ENCODE measurements at places on chromosomes 7 and 10.

DNA sequence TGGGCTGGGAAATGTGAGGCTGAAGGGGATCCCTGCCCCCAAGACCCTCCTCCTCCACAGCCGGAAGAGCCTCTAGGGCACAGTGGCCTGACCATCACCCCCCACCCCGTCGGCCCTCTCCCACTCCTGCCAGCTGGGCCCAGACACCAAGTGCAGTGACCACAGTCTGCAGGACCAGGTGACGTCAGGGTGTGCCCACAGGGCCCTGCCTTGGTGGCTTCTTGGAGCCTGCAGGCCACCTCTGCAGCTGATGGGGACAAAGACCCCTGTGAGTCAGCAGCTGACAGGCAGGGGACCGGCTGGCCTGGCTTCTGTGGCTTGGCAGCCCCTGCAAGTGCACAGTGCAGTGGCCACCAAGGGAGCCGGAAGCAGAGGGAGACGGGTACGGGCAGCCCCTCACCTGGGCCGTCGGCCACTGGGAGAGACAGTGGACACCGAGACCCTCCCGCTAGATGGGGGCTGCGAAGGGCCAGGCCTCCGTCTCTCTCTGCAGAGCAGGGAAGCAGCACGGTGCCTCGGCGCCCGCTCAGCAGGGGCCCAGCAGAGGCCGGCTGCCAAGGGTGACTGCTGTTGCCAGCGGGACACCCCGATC is 274.6 kb downstream of the ELFN1 start:
- no peak for DNase-seq

DNA sequence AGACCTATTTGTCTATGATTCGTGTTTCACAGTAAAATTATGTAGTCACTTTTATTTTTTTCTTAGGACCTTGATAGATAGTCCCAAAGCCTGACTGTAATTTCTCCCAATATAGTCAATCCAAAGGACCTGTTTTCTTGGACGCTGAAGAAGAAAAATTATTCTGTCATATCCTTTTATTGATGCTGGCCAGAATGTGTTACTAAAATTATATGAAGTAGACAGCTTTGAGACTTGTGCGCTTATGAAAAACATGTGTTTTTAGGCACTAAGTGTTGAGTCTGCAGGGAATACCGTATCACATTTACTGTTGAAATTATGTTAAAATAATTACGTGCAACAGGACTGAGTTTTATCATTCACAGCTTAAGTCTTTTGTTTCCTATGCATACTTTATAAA is 17.9 kb downstream of the TES start:
- DNase-seq = no peak

- no peak for DNase-seq
These were observed 16.0 kb downstream of the KAT6B start for GRCh38 chr10:74842301-74842954.

GRCh38 chr7:99106411-99106810 is 37.5 kb downstream of the SMURF1 start:
- peak; percentile 20 for DNase-seq

DNA sequence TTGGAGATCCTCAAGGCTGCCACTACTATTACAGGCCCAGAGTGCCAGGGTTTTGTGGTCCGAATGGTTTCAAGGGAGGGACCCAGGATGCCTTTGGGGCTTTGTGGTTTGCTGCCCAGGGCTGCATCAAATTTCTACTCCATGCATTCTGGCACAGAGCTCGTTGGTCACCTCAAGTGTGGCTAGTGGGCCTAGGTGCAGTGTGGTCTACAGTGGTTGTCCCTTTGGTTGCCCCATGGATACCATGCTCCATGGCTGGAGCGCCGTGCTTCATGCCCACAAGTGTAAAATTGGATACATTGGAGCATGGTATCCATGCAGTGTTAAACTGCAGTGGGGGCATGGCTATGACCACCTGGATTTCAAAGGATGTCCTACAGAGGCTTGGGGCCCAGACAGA is 5.4 kb upstream of the PRF1 start:
- no peak for DNase-seq

- DNase-seq = no peak
These were observed 10.4 kb upstream of the IL15RA start for GRCh38 chr10:5987747-5988146.

GRCh38 chr7:158837790-158838637 is 8.7 kb upstream of the ESYT2 start:
- no peak for DNase-seq

- DNase-seq = no peak
These were observed 15.9 kb upstream of the TMEM72 start for GRCh38 chr10:44895280-44895679.

DNA sequence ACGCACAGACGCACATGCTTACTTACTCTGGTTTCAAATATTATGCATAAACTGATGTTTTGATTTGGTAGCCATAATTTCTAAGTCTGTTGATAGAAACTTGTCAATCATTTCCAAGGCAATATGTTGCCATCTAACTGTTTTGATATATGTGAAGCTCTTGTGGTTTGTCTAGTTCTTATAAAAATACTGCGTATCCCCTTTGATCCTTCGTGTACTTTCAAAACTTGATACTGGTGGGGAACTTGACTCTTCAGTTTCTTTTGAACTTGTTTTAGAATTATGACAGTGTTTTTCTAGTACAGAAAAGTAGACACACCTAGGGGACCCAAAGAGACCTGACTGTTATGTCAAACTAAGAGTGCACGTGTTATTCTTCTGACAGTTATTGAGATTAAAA is 708.0 kb downstream of the LRMDA start:
- no peak for DNase-seq

DNA sequence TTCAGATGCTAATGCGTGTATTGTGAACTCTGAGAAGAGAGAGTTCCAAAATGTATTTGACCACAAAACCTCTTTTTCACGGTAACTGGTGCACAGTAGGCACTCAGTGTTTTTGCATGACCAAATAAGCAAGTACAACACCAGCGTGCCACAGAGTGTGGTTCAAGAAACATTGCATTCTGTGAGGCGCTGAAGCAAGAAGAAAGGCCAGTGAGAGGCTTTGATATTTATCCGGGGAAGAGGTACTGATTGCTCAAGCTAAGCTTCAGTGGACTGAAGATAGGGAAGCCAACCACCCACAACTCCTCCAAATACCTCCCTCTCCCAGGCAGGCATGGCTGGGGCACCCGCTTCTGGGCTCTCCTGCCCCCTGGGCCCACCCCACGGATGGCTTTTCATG is 611.2 kb downstream of the SDK1 start:
- no peak for DNase-seq

GRCh38 chr10:29849126-29849833 is 210.1 kb downstream of the JCAD start:
- DNase-seq = peak; percentile 84

- DNase-seq = no peak
These were observed 156.0 kb downstream of the EGFR start for GRCh38 chr7:55174856-55175255.

DNA sequence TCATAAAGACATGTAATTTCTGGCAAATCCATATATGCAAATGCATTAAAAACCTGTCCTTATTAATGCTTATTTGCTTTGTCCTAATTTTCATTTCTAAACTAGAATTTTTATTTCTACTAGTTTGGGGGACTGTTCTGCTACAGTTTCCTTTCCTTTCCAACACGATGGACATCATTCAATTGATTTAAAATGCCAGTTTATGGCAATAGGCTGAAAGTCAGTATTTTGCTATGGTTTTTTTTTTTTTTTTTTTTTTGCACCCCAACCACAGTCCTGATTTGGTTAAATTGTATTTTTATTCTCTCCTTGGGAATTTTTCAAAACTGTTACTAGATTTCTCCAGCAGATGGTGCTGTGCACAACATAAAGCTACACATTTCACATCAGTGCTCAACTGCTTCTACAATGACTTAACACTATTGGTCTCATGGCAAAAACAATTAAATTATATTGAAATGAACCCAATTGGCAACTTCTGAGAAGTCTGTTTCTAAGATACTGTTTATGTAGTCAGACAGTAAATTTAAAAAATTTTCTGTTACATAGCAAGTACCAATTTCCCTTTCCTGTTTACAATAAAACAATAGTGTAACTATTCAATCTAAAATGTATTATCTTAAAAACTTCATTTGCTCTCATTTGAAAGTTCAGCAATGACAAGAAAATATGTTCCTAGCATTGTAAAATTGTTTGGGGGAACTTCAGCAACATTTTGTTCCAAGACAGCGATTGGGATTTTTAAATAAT is 193.8 kb upstream of the CCDC6 start:
- DNase-seq = peak; percentile 49

DNA sequence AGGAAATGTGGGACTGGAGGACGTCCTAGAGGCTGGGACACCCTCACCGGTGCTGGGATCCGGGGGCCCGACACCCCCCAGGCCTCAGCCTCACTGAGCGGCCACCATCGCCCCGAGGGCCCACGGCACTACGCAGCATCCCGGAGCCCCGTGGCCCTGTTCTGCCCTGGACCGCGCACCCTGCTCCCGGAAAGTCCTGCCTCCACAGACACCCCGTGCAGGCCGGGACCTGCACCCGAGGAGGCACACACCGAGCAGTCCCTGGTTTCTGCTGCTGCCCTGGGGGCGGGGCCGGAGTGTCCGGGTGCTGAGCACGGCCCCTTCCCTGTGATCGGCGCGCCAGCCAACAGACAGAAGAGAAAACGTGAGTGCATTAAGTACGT is 18.1 kb upstream of the KNDC1 start:
- DNase-seq = no peak

DNA sequence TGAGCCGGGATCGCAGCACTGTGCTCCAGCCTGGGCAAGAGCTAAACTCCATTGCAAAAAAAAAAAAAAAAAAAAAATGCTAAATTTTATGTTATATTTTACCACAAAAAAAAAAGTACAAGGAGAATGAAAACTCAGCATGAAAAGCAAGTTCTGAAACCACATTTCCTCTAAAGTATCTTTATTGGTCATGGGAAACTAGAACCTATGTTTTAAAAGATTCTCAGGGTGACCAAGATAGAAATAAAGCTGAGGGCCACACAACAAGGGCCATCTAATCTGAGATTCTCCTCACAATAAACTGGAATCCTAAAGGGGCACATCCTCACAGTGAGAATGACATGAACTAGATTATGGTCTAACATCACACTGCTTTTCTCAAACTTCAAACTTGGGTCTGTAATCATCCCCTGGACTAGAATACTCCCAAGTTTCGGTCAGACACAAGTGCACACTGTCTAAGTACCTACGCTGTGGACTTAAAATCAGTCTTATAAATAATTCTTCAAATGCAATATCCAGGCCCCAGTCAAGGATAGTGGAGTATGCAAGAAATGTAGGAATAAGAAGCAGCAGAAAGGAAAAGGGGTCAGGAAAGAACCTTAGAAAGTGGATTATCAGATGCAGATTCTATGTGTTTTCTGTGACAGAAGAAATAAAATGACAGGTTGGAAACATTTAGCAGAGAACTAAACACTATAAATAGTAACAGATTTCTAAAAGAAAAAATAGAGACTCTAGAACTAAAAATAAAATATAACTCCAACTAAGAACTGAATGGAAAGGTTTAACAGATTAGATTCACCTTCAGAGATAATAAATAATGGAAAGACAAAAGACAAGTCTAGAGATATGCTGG is 49.9 kb downstream of the COA1 start:
- DNase-seq = no peak

DNA sequence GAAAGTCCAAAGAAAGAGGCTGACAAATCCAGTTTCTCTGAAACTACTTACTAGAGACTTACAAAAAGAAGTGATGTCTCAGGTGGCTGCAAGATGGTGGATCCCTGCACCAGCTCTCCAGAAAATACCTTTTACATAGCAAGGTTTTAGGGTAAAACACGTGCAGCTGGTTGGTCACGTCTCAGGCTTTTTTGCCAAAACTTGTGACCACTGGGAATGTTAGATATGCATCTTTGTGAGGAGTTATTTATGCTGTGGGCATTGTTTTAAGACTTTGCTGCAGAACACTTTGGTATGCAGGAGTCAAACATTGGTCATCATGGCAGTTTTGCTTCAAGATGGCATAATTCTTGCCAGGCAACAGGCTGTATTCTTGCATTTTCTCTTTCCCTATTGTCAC is 1352.8 kb downstream of the REEP3 start:
- no peak for DNase-seq

DNA sequence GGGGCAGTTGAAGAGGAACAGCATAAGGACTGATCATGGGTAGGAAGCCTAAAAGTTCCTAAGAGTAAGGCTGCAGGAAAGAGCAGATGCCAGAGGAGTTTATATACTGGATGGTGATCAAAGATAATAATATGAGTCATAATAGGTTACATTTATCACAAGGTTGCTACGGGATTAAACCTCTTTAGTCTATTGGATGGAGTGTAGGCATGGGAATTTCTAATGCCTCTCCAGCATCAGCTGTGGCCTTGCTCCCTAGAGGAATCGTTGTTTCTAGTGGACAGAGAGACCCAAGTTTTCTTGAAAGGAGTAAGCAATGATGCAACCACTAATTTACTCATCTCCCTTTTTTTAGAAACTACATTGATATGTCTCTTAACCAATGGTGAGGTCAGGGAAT is 213.4 kb downstream of the GPR37 start:
- peak; percentile 41 for DNase-seq

GRCh38 chr7:38932509-38933168 is 23.6 kb upstream of the VPS41 start:
- DNase-seq = peak; percentile 45

DNA sequence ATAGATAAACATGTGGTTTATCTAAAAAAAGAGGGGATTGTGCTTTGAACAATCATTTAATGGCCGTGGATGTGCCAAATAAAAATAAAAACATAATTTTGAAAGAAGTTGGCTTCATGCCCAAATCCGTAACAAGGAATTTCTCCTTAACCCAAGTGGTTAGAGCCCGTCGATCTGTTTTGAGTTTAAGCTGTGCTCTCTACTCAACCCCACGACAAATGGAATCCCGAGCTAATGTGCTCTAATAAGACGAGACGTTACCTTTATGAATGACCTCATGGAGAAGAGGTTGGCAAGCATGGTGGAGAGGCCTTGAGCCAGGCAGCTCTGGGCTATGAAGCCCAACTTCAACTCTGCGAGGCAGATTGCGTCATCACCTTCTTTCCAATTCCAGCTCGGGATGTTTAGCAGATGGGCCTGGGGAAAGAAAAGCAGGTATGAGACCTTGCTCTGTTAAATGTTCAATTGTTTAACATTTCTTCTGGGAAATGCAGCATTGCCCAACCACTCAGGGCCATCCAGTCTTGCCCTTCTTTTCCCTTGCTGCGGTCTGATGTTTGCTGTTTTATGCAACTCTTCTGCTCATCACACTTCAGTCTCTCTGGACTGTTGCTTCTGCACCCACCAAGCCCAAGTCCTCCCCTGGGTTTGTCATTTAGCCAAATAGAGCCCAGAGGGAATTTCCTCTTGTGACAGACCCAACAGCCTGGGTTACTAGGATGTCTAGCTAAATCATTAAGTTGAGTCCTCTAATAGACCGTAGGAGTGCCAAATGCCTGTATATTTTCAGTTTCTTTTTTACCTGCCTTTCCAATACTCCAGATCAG is 564.6 kb downstream of the KCNMA1 start:
- no peak for DNase-seq
